ENCODE measurements at places on chromosomes 1 and 21. TPM values are rescaled to one million over a fixed set of nuclear protein-coding genes. Genes with fewer than 3 reads are reported as not detected.

DNA sequence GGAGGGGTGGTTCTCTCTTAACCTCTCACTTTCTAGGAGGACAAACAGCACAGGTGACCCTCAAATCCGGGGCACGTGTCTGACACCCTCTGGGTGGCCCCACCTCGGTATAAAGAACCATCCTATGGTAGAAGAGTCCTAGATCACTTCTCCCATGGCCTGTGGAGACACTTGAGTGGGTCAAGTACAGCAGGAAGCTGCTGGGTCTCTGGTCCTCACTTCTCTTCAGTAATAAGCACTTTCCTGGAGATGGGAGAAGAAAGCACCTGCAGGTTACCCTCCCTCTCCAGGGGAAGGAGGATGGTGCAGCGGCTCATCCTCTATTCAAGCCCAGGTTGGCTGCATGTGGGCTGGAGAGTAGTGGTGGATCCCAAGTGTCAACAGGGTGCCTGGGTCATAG lies 17.0 kb downstream of the S100A7 start:
- DNase-seq, result no peak

Gene CFHR1
- total RNA-seq, result not detected

- no peak for DNase-seq
These were observed 88.5 kb downstream of the BEND5 start for GRCh38 chr1:48688102-48688760.

DNA sequence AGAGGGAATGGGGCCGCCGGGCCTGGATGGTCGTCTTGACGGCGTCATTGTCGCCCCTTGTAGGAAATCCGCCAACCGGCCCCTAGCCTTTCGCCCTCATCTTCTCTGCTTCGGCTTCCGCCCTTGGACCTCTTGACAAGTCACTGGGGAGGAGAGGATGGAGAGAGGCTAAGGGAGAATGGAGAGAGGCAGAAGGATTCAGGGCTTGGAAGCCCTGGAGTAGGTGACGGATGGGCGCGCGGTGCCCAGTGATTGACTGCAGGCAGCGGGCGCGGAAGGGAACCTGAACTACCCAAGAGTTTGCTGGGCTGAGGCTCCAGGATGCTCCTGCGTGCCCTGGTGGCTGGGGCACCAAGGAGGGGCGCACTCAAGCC lies 651 bp downstream of the PDE4B start:
- no peak for DNase-seq

DNA sequence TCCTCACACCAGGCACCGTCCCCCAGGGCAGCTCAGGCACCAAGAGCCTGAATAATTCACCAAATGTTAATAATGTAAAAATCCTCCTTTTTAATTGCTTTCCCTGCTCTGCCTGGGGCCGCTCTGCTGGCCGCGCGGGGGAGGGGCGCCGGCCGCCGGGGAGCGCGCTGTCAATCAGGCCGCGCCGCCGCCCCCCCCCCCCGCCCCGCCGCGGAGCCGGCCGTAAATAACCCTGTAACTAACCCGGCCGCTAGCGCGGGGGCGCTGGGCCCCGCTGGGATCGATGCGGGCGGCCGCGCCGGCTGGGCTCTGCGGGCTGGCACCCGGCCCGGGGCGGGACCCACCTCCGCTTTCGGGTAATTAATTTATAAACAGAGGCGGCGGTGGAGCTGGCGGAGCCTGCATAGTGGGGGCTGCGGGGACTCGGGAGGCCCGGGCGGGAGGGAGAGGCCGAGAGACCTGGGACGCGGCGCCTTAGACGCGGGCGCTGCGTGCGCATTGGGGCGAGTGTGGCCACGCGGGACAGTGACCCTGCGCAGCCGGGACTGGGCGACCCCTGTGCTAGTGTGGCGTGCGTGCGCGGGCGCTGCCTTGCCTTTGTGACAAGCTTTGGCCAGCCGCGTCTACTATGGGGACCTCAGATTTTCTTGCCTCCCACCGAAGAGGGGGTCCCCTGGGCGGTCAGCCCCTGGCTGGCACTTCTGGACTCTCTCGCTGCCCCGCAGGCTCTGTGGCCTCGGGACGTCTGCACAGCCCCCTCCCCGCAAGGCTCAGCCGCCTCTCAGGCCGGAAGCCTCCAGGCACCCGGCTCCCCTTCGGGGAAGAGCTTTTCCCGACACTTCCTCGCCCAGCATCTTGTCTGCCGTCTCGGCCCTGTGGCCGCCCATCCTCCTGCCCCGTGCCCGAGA lies 16.6 kb downstream of the SAMD11 start:
- peak; percentile 74 for DNase-seq
